CD4-positive, alpha-beta memory T cell (primary cell): ENCODE measurements at places on chromosomes 16 and 17.

DNA sequence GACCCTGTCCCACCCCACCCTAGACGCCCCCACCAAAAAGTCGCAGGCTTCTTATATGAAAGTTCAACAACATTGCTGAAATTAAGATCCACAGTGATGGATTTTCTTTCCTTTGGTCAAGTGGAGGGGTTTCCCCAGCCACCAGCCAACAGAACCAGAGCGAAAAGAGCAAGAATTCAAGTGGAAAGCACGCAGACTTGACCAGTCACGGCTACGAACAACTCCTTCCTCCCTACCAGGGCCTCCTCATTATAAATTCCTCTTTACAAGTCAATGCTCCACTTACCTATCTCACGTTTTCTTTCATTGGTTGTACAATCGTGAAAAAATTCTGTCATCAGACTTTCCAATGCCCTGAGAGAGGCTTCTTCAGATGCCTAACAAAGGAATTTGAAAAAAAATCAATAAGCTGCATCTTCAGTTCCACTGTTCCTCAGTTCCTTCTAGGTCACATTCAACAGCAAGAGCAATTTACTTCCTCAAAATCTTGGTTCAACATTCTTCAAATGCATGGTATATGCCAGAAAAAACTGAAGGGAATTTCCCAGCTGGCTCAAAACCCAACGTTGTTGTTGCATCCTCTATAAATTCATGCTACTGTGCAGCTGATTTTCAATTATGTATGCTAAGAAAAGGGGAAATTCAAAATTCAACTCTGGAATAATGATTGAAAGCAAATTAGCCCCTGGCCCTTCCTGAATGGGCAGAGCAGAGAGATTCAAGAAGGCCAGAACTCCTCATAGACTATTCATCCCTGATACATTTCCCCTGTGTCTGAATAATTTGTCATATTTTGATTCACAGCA, 30.9 kb downstream of the XPO6 start:
- H3K4me1 ChIP-seq: peaks cover 76% of the 10 kb centered on the region
- no peak for DNase-seq
- no peaks in the 10 kb centered on the region for H3K27me3 ChIP-seq
- no peak overlapping the region for H3K4me3 ChIP-seq
- peak overlapping the region; percentile 38 for H3K27ac ChIP-seq
- peaks cover 18% of the 10 kb centered on the region for H3K36me3 ChIP-seq

DNA sequence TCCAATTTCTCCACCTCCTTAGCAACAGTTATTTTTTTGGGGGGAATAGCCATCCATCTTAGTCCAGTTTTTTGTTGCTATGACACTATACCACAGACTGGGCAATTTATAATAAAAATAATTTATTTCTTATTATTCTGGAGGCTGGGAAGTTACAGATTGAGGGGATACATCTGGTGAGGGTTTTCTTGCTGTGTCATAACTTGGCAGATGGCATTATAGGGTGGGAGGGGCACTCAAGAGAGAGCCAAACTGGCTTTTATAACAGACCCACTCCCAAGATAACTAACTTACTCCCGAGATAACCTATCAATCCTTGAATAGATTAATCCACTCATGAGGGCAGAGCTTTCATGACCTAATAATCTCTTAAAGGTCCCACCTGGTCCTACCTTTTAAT, 84.2 kb downstream of the ABCA8 start:
- DNase-seq: no peak
- H3K4me3 ChIP-seq: no peak overlapping the region
- H3K27ac ChIP-seq: no peak overlapping the region
- no peaks in the 10 kb centered on the region for H3K4me1 ChIP-seq

- no peak overlapping the region for H3K4me3 ChIP-seq
- no peak for DNase-seq
- H3K27me3 ChIP-seq: no peaks in the 10 kb centered on the region
- H3K4me1 ChIP-seq: peaks cover 40% of the 10 kb centered on the region
- no peak overlapping the region for H3K27ac ChIP-seq
- no peaks in the 10 kb centered on the region for H3K36me3 ChIP-seq
Measured at GRCh38 chr17:45257115-45257514, 4.8 kb downstream of the SPATA32 start.

GRCh38 chr16:73018821-73019456, 29.0 kb downstream of the ZFHX3 start:
- DNase-seq: no peak
- no peak overlapping the region for H3K27ac ChIP-seq
- no peaks in the 10 kb centered on the region for H3K36me3 ChIP-seq
- no peaks in the 10 kb centered on the region for H3K27me3 ChIP-seq
- no peak overlapping the region for H3K4me3 ChIP-seq

DNA sequence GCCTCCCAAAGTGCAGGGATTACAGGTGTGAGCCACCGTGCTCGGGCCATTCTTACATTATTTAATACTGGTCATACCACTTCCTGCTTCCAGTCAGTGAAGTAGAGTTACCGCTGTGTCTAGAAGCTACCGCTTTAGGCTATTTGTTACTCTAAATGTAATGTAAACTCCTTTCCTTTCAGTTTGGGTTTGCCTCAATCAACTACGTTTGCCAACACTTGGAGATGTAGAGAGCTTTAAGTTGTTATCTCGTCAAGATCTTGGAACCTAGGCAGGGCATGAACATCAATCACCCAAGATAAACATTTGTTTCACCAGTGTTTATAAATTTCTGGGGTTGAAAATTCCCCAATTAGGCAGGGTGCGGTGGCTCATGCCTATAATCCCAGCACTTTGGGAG, 275.9 kb downstream of the STX8 start:
- no peak overlapping the region for H3K27ac ChIP-seq
- no peak for DNase-seq
- H3K27me3 ChIP-seq: no peaks in the 10 kb centered on the region
- no peak overlapping the region for H3K4me3 ChIP-seq
